Hematopoietic multipotent progenitor cell treated with erythropoietin and hydrocortisone succinate and interleukin-3 and kit ligand, for 8 days (in vitro differentiated cells): ENCODE measurements at places on chromosomes 1 and 21.

- no peak for DNase-seq
Measured at GRCh38 chr1:29956349-29957030, 720.2 kb downstream of the PTPRU start.

DNA sequence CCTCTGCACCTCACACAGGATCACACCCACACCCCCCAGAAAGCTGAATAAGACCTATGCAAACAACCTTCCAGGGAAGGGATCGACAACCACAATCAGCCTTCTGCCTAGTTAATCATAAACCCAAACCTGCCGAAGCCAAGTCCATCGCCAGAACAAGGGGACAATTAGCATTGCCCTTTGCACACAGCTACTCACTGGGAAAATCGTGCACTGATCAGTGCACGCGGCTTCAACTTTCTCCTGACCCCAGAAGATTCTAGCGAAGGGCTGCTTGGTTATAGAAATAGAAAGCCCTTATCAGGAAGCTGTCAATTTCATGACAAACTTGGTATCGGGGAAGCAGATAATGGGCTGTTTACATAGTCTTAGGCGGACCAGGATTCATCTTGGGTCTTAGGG lies 29.5 kb downstream of the RUNX1 start:
- DNase-seq = no peak

DNA sequence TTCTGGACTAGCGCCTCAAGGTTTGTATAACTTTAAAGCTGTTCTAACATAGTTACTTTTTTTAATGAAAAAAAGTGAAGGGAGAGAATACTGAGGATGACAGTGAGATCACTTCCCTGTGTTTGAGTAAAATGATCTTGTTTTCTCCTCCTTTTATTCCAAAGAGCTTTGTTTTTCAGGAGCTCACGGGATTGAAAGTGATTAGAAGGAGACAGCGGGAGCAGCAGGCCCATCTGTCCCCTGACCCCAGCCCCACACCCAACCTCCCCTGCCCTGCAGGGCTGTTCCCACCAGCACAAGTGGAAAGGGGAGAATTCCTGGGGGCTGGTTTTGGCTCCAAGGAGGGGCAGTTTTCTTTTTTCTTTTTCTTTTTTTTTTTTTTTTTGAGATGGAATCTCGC lies 2.1 kb upstream of the DNMT3L start:
- no peak for DNase-seq

DNA sequence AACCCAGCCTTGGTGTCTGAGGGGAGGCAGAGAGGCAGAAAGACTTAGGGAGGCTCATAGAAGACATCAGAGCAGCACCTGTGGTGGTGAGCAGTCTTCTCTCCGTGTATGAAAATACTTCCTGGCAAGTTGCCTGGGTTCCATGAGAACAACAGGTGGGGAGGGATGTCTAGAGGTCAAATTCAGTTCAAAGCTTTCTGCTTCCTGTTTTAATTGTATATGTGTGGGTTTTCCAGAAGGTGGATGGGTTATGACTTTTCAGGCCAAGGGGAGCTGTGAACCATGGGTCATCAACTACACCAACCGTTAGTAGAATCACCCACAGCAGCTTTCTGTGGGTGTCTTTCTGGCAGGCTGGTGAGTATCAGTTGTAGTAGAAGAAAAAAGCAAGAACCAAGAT lies 4.1 kb upstream of the FCRL2 start:
- DNase-seq = no peak

DNA sequence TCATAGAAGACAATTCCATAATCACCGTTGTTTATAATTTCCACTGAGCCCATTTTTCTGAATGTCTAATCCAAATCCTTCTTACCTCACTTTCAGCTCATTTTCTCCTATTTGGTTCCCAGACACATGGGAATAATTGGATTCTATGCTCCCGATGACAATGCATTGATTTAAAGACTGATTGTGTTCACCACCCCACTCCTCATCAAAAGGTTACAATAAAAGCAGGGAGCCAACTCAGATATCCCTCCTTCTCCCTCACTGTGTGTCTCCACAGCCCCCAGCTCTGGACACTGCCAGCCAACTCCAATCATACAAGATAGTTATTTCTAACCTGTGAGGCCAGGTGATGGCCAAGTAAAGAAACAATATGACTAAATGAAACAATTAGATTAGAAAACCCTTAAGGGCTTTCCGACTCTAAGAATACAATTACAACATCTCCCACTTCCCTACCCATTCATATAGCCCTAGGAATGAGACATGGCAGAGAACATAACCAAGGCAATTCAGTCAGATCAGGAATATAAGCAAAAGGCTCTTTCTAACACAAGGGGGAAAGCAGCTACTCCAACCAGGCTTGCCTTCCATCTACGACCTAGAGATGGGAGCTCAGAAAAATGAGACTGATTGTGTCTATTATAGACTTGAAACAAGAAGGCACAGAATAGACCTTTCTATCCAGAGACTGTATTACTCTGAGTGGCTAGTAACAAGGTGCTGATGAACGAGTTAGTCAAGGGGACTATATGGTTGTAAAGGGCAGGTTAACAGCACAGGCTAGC lies 28.5 kb upstream of the CADM3 start:
- no peak for DNase-seq

DNA sequence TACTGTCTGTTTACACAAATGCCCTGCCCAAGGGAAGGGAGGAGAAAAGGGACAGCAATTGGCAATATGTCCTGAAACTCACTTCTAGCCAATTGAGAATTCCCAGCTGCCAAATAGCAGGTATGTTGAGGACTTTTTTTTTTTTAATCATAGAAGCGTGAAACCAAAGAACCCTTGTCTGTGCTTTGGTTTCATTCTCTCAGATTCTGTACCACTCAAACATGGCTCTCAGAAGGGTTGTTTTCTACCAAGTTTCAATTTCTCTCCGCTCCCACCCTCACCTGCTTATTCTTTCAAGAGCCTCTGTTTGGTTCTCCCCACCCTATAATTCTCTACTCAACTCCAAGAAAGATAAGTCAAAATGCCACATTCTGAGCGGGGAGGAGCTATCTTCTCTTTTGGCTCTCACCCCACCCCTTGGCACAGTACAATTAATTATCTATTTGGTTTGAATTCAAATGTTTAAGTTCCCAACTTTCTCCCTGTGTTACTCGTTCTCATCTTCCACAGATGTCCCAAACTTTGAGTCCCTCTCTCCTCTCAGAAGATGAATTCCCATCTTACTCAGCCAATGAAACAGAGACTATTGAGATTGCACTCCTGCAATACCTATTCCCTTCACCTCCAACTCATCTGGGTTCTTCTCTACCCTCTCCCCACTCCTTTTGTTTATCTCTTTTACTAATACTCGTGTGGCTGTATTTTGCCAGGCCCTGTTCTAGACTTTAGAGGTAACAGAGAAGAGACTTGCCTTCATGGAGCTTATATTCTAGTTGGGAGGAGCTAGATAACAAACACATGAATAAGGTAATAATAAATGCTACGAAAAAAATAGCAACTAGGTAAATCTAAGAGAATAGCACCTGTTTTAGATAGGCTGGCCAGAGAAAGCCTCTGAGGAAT lies 3.9 kb upstream of the TP53BP2 start:
- DNase-seq = peak; percentile 71

DNA sequence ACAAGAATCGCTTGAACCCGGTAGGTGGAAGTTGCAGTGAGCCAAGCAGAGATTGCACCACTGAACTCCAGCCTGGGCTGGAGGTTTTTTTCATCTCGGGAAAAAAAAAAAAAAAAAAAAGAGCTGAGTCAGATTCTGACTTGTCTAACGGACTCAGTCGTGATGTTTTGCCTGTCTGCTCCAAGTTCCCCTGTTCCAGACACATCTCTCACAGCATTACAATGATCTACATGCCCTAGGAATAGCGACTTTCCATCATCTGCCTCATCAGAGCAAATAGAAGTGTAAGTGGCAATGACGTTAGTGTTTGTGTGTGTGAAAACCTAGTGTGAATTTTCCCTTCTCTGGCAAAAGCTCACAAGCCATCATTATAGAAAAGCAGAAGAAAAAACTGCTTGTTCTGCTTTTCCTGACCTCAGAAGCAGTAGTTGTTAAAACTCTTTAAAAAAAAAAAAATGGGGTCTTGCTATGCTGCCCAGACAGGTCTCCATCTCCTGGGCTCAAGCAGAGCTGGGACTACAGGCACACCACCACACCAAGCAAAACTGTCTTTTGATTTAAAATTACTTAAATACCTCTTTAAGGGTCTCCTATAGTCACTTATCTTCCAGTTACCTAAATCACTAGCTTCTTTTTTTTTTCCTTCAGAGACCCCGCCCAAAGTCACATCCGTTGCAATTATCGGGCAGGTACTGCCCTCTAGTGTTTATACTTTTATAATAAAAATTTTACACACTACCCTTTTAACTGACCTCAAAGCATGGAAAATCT lies 37.3 kb downstream of the PLEKHO1 start:
- peak; percentile 65 for DNase-seq

DNA sequence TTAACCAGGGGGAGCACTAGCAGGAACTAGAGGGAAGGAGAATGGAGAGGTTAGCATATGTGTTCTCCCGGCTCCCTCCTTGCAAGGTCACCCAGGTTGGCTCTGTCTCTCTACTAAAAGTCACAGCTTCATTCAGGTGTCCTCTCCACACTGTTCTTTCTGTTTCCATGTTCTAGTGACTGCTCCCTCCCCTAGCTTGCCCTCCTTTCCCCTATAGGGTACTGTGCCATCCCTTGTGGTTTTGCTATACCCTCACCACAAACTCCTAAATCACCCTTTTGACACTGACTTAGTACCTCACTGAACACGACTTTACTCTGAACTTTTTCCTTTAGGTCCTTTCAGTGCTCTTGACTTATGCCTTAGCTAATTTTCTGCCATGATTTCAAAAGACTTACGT lies 389.3 kb downstream of the ST6GALNAC3 start:
- no peak for DNase-seq

DNA sequence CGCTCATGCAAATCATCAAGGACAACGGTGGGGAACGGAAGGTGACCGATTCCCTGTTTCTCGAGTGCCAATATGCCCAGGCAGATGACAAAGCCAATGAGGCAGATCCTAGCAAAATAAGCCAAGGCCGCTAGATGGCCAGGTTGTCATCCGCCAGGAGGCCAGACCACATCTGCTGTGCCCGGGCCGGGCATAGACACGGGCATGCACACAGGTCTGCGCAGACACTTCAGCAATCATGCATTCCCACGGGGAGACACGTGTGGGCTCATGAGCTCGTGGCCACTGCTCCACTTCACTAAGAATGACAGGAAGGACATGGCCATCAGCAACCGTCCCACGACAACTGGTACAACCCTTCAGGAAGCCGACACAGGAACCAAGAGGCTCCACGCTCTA lies 23.4 kb downstream of the WDR4 start:
- no peak for DNase-seq

GRCh38 chr1:207996636-207997035 lies 85.7 kb upstream of the CD34 start:
- DNase-seq = no peak

- DNase-seq = no peak
Measured at GRCh38 chr1:198677871-198678270, 39.0 kb downstream of the PTPRC start.

GRCh38 chr1:42961312-42962091 lies 2.8 kb upstream of the SLC2A1 start:
- peak; percentile 3 for DNase-seq

DNA sequence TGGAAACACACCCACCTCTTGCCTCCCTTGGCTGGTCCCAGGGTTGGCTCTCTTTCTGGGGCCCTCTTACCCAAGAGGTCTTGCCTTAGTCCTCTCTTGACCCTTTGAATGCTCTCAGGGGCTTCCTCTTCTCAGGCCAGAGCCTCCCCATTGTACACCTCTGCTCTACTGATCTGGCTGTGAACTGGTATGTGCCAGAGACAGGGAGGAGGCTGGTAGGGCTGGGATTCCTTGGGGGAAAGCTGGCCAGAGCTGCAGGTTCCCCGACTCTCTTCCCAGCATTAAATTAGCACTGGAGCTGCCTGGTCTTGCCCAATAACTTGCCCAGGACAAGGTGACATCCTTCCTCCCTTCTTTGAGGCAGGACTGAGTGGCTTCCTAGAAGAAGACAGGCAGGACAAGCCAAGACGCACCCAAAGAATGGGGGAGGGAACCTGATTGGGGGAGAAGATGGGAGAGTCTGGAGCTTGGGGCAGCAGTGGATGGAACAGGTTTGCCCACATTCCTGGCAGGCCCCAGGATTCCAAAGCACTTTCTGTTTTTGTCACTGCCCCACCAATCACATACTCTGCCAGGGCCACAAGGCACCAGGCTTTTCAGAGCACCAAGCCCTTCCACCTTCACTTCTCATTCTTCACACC lies 37.2 kb upstream of the CITED4 start:
- no peak for DNase-seq

DNA sequence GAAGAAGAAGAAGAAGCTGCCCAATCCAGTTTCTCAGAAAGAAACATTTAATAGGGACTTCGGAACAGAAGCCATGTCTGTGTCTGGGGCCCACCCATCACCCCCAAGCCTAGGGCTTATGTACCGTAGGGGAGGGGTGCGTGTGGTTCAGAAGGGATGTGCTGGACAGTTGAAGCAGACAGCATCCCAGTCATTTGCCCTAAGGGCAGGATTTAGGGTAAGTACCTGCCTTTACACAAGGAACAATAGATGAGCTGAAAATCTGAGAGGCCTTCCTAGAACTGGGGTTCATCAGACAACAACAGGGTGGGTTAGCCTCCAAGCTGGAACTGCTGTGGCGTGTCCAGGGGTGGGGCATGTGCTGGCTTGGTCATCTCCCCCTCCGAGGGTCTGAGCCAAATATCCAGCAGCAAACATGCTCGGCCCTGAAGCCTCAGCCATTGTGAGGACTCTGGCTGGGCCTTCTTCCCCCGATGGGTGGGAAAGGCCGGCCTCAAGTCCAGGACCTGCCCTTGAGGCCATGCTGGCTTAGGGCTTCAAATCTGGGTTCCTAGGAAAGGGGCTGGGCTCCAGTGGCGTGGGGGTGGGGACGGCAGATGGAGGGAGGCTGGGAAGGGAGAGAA lies 12.1 kb downstream of the CSTB start:
- DNase-seq = no peak

- no peak for DNase-seq
Measured at GRCh38 chr1:16146279-16147155, 9.4 kb downstream of the EPHA2 start.

DNA sequence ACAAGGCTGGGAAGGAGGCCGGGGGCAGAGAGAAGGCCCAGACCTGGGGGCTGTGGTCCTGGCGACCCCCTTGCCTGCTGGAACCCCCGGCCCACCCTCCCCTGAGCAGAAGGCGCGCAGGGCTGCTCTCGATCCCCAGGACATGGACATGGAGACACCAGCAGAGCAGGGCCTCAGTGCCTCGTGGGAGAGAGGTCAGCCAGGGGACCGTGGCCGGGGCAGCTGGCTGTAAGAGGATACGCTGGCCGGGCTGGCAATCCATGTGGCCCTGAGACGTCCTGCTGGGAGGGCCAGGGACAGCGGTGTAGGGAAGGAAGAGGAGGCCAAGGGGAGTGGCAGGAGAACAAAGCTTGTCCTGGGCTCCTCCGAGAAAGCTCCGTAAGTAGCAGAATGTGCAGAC lies 132.2 kb downstream of the CASZ1 start:
- DNase-seq = no peak

DNA sequence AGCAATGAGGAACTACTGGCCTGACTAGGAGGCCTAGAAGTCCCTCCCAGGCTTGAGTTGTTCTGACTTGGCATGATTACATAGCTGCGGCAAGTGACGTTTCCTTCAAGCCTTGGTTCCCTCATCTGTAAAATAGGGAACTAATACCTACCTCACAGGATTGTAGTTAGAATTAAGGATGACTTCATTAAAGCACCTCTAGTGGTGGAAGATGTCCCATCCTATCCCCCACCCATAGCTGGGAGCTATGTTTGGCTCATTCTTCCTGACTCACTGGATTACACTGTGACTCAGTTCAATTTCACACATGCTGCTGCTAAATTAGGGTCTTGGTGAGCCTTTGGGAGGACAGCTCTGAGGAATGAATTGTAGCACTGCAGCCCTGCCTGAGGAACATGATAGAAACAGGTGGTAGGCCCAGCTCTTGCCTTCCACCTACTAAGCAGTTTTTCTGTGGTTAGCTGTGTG lies 6.0 kb upstream of the SHISA4 start:
- DNase-seq = peak; percentile 61
